T follicular helper cell (primary cell): ENCODE measurements at places on chromosomes 7 and 10.

- DNase-seq = no peak
Observed at GRCh38 chr10:14173706-14174594, 156.8 kb downstream of the FRMD4A start.

- DNase-seq = no peak
Observed at GRCh38 chr7:41996381-41997035, 240.5 kb downstream of the GLI3 start.

DNA sequence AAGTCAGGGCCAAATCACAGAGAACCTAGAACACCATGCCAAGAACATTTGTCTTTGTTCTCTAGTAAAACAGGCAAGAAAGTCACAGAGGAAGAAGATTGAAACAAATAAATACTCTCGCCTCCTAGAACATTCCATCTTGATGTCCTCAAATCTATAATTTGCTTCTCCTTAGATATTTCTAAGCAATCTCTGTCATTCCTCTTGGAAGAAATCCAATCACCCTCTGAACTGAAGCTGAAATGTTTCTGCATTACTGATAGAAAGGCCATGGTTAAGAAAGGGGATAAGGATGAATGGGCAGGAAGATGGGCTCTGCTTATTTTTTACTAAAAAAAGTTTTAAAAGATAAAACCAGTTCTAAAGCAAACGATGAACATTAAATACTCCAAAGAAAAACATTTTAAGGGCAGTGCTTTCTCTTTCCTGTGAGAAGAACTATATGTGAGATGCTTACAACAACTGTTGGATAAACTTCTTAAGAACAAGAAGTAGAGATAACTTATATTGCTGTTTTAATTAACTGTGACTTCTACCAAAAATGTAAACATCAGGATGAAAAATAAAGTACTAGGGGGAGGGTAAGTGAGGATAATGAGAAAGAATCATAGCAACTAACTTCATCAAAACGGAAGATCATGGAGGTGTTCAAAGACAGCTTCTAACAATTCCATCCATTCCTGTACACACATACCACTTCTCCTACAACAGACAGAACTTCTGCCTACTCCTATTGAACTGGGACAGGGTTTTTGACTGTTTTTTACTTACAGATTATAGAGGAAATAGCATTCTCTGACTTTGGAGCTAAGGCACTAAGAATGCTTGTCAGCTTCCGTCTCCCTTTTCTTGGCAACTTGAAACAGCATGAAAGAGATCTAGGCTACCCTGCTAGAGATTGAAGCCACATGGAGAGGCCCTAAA lies 153.0 kb upstream of the LRRTM3 start:
- DNase-seq = no peak

- no peak for DNase-seq
Observed at GRCh38 chr7:115009139-115009538, 87.2 kb downstream of the MDFIC start.

- no peak for DNase-seq
Observed at GRCh38 chr7:77587272-77587671, 50.2 kb downstream of the PTPN12 start.

DNA sequence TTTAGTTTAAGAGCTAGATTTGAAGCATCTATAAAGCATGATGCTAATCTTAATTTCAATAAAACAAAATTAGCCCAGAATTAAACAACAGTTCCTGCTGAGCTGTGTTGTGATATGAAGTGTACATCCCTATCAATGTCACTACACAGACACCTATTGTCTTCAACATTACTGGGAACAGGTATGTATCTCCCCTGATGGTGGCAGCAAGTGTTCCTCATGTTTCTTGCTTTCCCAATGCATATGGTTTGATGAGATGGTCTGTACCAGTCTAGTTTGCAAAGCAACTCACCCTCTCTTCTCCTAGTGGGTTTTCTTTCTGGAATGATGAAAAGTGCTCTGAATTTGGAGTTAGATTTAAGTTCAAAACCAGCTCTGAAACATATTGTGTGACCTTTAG lies 38.1 kb downstream of the TSPAN12 start:
- DNase-seq = no peak

GRCh38 chr7:139901056-139901795 lies 72.2 kb downstream of the TBXAS1 start:
- DNase-seq = no peak

DNA sequence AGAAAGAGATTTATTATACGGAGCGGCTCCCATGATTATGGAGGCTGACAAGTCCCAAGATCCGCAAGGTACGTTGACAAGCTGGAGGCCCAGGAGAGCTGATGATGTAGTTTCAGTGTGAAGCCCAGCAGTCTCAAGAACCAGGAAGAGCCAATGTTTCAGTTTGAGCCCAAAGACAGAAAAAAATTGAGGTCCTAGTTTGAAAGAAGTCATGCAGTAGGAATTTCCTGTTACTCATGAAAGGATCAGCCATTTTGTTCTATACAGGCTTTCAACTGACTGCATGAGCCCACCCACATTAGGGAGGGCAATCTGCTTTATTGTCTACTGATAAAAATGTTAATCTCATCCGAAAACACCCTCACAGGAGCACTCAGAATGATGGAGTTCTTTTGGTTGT lies 51.5 kb downstream of the CCDC71L start:
- DNase-seq = no peak

- DNase-seq = no peak
Observed at GRCh38 chr7:50336894-50337703, 32.6 kb downstream of the IKZF1 start.

DNA sequence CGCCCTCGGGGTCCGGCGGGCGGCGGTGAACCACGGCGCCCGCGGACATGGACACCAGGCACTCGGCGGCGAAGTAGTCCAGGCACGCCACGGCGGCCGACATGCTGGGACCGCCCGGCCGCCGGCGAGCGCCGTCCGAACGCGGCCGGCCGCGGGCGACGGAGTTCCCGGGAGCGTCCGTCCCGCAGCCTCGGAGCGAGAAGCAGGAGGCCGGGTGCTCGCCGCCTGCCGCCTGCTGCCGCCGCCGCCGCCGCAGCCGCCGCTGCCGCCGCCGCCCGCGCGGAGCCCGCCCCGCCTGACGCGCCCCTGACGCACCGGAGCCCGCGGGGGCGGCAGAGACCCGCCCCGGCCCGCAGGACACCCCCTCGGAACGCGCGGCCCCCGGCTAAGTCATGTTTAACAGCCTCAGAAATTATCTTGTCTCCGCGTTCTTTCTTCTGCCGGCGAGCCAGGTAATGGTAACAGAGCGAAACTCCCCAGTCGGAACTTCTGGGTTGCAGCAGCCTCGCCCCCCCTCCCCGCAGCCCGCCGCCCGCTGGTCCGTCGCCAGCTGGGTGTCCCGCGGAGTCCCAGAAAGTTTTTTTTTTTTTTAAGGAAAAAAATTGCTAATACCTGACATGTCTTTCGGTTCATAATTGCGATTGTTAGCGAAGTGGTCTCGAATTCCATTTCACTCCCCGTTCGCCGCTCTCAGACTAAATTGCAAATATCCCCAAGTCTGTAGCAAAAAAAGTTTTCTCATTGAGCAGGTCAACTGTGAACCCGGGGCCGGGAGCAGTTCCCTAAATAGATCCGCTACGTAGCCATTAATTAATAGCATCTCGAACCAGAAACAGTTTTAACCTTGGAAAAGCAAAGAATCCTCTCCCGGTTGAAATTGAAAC lies at the start of gene KLF14:
TSS of gene KLF14 (minus strand) at position 277 of the 884 bp plus-strand sequence. CDS start at position 103, 174 bp downstream.
- no peak for DNase-seq

DNA sequence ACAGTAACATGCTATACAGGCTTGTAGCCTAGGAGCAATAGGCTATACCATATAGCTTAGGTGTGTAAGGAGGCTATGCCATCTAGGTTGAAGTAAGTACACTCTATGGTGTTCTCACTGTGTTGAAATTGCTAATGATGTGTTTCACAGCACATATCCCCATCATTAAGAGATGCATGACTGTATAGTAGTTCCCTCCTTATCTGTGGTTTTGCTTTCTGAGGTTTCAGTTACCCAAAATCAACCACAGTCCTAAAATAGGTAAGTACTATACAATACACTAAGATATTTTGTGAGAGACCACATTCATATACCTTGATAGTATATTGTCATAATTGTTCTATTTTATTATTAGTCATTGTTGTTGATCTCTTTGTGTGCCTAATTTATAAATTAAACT lies 12.7 kb downstream of the FZD1 start:
- no peak for DNase-seq

GRCh38 chr10:62062752-62063512 lies 161.4 kb downstream of the ARID5B start:
- DNase-seq = no peak

GRCh38 chr7:3309140-3309539 lies 8.1 kb downstream of the SDK1 start:
- DNase-seq = no peak

GRCh38 chr7:46741938-46742540 lies 821.0 kb upstream of the IGFBP3 start:
- DNase-seq = no peak

DNA sequence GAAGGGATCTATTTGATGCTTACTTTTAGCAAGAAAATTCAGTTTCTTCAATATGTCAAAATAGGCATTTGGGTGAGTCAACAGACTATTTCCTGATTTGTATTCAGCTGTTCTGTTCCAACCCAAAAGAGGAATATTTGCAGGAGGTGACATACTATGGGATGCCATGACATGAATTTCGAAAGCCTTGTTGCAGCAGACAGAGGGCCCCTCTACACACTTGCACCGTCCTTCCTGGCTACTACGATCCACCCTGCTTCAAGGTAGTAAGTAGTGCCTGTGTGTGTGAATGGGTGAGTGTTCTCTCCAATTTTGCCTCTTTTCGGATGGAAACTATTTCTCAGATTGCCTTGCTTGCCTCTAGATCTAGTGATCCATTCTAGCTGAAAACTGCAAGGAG lies 413.0 kb upstream of the ADARB2 start:
- DNase-seq = no peak

DNA sequence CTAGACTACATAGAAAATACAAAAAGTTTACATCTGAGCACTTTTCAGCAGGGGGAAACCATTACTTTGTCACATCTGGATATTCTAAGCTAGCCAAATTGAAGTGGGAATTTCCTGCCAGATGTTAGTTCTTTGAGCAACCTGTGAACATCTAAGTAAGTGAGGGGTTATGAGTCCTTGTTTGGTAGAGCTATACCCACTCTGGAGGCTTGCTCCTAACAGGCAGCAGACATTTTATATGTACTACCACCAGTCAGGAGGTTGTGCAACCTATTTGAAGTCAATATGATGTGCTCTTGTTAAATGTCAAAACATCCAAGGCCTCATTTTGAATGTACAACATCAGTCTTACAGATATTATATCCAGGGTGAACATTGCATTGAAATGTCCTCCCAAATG lies 143.3 kb upstream of the KAT6B start:
- DNase-seq = no peak

DNA sequence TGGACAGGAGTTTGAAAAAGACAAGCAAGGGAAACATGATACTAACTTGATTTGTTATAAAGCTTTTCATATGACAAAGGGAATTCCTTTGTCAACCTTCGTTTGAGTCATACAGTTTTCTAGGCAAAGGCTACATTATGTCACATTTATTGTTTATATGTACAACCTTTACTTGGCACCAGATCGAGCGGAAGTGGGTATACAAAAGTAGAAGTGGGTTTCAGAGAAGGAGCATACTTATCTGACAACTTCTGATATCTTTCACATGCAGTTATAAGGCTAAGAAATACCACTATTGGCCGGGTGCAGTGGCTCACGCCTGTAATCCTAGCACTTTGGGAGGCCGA lies 11.0 kb downstream of the STMP1 start:
- no peak for DNase-seq

DNA sequence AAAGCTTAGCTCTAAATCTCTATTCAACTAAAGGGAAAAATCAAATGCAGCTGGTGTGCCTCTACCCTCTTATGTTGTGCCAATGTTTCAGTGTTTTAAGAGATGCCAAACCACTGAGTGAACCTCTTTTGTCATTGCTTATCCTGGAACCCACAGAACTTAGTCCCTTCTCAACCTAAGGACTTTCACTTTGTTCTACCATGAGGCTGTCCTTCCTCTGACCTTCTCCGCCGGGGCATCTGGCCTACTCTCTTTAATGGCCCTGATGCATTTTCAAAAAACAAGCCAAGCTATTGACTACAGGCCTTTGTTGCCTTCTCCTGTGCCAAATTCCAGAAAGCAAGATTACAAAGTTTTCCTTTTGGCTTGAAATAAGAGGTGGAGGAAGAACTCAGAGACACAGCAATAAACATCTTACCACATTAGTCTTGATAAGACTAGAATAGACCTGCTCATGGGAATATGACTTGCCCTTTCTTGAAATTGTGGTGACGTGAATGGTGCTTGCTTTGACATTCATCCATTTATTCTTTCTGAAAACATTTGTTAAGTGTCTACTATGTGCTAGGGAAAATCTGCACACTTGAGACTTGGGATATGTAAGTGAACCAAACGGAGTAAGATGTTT lies 253.2 kb upstream of the SMIM30 start:
- no peak for DNase-seq

DNA sequence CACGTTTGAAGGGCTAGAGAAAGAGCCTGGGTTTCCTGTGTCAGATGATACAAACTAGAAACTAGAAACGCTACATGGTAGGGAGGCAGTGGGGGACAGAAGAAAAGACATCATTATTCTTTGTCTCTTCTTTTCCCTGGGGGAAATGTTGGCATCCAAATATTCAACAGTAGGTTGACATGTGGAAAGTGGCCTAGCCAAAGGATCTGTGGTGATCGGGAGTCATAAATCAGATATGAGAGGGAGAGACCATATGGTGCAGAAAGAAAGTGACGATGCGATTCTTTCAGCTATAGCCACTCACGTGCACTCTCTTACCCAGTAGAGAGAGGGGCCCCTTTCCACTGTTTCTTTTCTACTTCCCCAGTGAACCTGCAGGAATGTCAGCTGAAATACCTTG lies 964.7 kb downstream of the LRMDA start:
- no peak for DNase-seq

DNA sequence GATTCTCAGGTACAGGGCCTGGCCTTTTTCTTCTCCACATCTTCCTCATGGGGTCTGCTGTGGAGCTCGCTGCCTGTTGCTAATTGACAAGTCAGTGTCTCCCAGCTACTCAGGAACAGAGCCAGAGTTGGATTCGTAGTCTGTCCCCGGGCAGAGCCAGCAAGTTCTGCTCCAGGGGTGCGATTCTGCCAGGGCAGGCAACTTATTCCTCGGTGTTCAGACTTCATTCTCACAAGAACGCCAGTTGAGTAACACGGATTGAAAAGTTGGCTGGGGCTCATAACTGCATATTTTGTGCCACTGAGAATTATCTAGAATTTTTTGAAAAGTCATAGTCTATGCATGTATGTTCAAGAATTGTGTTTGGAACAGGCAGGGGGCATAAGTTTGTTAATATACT lies 336.7 kb upstream of the NPVF start:
- DNase-seq = no peak

GRCh38 chr10:132460071-132460470 lies 63.1 kb downstream of the PWWP2B start:
- no peak for DNase-seq

DNA sequence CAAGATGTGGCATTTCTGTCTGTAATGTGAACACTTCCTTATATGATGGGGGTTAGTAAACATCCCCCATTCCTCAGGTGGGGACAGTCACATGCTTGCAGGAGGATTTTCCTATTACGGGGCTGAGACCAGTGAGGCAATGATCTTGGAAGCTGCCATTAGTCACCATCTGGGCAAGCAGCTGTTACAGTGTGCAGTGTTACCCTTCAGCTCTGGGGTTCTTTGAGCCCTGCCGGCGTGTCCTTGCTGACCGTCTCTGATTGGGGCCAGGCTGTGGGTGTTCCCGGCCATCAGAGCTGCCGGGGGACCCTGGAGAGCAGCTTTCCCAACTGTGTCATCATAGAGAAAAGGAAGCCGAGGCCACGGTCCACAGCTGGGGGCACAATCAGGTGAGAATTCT lies 126.8 kb upstream of the FAM20C start:
- DNase-seq = no peak

- no peak for DNase-seq
Observed at GRCh38 chr7:128383776-128384175, 22.3 kb upstream of the PRRT4 start.

GRCh38 chr7:136049818-136050461 lies 72.8 kb upstream of the MTPN start:
- DNase-seq = no peak
